Fibroblast of pulmonary artery (primary cell): ENCODE measurements at places on chromosomes 16 and 17.
A peak's percentile ranks its signal among the peaks of the same experiment; 100 is the strongest.

- DNase-seq, result no peak
Observed at GRCh38 chr17:8935191-8935590, 30.3 kb downstream of the PIK3R5 start.

GRCh38 chr16:88473666-88474534 is 20.8 kb downstream of the ZFPM1 start:
- DNase-seq, result peak; percentile 85

GRCh38 chr17:59623151-59623550 is 3.5 kb downstream of the CLTC start:
- no peak for DNase-seq

DNA sequence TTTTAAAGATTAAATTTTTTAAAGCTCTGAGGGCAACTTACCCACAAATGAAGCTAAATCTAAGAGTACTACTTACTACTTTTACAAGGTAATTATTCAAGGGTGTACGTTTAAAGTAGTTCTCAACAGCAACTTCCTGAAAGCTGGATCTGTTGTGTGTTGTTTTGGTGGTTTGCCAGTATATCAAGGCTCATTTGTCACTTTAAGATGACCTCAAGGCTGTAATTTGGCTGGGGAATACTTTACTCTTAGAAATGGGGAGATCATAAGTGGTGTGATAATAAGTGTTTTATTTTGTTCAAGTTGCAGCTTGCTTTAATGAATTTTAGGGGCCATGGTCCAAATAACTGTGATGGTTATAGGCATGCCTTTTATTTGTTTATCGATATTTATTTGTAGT is 30.4 kb downstream of the AP2B1 start:
- DNase-seq, result no peak

DNA sequence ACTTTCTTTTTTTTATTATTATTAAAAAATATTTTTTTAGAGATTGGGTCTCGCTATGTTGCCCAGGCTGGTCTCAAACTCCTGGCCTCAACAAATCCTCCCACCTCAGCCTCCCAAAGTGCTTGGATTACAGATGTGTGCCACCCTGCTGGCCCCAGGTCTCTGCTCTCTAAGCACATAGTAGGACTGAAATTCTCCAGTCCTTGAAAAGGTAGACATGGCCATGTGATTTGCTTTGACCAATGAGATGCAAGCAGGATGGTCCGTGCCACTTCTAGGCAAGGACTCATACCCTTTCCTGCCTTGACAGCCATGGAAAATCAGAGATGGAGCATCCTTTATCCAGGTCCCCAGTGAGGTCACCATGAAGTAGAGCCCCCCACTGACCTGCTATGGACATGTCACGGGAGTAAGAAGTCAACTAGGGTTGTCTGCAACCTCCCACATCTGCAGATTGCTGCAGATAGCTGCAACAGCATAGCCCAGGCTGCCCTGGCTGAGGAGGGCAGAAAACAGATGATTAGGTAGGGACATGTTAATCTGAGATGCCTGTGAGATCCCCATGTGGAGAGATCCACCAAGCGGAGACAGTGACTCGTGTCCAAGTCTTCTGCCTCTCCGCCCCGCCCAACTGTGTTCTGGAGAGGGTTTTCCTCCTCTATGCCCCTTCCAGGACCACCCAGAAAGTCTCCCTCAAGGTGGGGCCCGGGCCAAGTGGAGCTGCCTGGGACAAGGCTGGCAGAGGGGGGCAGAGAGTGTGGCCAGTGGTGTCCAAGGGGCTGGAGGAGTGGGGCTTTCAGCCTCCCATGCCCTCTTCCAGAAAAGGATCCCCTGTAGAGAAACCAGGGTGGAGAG is 11.0 kb downstream of the GSG1L start:
- DNase-seq, result no peak

DNA sequence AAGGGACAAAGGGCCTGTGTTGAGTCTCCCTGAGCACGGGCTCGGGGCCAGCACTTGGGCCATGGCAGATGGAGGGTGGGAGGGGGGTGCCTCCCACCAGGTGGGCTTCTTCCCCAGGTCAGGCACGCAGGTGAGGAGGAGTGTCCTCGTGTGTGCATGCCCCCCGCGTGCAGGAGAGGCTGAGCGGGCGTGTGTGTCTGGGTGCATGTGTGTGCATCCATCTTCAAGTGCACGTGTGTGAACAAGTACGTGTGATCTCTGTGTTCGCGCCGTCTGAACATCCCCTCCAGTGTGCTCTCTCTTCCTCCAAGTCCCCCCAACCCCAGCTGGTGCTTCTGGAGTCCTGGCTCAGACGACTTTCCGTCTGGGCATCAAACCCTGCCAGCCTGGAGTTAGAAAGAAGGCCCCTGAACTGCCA is 2.7 kb upstream of the ZG16B start:
- DNase-seq, result no peak

DNA sequence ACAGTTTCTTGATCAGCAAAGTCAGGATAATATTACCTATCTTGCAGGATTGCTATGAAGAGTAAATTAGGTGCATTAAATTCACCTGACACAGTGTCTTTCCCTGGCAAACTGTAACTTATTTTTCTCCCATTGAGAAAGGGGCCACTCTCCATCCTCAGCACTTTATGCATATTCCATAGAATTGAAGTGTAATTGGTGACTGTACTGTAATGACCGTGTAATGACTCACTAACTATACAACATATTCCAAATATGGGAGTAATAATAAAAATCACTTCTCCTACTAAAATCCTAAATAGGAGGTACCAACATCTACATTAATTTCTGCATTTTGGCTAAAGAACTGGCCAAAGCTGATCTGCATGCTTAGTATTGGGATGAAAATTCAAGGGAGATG is 141.9 kb upstream of the NOG start:
- DNase-seq, result no peak

- no peak for DNase-seq
Observed at GRCh38 chr17:42072323-42073187, 22.2 kb upstream of the C17orf113 start.

DNA sequence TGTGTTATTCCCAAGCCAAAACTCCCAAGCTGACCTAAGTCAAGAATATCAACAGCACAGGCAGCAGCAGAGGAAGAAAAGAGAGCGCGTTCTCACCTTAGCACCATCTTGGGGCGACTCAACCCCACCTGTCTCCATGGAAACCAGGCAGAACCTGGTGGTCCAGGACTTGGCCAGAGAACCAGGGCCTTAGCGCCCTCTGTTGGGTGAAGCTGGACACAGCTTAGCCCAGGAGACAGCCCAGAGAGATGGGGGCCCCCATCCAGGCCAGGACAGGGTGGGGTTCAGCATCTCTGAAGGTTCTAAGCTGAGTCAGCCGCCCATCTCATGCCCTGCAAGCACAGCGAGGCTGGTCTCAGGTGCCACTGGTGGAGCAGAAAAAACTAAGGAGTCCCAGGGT is 60.1 kb upstream of the TMEM132E start:
- no peak for DNase-seq

GRCh38 chr17:28726226-28726626 is at the start of gene TLCD1:
Gene TLCD1, minus strand, starts transcription at chr17:28726233. Its CDS starts 136 bp downstream, at chr17:28726097.
- peak; percentile 74 for DNase-seq

DNA sequence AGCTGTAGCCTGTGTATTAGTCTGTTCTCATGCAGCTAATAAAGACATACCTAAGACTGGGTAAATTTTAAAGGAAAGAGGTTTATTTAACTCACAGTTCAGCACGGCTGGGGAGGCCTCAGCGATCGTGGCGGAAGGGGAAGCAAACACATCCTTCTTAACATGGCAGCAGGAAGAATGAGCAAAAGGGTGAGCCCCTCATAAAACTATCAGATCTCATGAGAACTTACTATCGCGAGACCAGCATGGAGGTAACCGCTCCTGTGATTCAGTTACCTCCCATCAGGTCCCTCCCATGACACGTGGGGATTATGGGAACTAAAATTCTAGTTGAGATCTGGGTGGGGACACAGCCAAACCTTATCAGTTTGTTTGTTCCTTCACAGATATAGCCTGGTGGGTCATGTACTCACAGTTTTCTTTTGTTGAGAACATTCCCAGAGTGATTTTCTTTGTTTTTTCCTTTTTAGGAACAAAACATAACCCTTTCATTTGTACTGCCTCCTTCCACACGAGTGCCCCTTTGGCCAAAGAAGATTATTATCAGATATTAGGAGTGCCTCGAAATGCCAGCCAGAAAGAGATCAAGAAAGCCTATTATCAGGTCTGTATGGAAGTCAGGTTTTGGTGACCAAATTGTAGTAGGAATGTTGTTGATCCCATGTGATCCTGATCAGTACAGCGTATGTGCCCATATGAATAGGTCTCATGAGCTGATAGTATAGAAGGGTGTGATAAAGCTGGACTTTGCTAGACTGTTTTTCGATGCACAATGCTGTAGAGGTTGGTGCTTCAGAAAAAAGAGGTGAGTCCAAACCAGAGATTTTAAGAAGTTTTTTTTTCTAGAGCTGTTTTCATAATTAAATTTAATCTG is 8.5 kb downstream of the DNAJA3 start:
- no peak for DNase-seq

GRCh38 chr17:28468781-28469180 is 4.7 kb upstream of the SLC13A2 start:
- DNase-seq, result no peak

DNA sequence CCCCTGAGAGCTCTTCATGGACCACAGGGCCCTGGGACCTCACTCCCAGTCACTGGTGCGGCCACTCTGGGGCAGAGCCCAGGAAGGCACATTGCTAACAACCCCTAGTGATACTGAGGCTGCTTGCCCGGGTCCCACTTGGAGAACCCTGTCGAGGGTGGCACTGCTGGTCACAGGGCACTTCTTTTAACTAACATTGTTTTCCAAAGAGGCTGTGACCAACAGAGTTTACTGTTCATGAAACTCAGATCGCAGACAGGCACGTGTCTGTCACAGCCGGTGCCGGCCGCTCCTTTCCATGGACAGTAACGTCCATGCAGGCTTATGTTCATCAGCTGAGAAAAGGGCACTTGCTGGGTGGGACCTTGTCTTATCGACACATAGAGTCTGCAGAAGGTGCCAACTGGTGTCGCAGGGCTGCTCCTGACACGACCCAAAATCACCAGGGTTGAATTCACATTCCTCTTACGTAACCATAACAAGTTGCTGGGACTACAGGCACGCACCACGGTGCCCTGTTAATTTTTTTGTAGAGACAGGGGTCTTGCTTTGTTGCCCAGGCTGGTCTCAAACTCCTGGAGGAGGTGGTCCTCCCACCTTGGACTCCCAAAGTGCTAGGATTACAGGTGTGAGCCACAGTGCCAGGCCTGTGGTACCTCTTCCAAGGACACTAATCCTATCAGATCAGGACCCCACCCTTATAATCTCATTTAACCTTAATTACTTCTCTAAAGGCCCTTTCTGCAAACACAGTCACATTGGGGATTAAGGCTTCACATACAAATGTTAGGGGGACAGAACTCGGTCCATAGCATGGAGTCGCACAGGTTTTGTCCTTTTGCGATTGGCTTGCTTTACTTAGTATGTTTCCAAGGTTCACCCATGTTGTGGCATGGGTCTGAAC is 1.2 kb upstream of the ZC3H18 start:
- DNase-seq, result no peak
